Fibroblast of skin of left biceps (primary cell): ENCODE measurements at places on chromosomes 11 and 22.

DNA sequence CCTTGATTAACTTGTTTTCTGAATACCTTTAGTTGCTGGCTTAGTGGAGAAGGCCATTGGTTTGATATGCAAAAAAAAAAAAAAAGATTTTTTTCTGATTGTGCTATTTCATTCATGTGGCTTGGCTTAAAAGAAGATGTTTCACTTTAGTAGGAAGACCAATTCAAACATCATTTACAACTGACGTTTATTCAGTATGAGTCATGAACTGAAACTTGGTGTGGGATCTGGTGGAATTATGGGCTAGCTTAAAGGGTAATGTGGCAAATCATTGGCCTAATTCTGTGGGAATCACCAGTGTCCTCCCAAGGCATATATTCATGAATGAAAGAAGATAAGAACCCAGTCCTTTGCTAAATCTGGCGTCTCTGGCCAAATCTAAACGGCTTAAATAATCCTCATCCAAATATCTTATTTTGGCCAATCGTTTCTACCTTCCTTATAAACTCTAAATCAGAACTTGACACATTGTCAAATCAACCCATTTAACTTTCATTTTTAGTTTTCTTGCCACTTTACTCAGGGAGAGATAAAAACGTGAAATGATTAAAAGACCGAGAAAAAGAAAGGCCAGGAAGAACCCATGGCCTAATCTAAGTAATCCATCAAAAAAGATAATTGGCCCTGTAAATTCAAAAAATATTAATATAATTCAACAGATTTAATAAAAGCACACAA, 77.0 kb downstream of the DDIAS start:
- peak; percentile 45 for DNase-seq

DNA sequence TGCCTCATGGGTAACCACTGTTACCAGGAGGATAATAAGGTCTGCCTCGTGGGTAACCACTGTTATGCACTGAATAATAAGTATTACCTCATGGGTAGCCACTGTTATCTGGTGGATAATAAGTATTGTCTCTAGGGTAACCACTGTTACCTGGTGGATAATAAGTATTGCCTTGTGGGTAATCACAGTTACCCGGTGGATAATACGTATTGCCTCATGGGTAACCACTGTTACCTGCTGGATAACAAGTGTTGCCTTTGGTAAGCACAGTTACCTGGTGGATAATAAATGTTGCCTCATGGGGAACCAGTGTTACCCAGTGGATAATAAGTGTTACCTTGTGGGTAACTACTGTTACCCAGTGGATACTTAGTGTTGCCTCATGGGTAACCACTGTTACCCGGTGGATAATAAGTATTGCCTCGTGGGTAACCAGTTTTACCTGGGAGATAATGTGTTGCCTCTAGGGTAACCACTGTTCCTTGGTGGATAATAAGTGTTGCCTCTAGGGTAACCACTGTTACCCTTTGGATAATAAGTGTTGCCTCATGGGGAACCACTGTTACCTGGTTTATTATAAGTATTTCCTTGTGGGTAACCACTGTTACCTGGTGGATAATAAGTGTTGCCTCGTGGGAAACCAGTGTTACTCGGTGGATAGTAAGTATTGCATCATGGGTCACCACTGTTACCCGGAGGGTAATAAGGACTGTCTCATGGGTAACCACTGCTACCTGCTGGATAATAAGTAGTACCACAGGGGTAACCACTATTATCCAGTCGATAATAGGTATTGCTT, 10.6 kb upstream of the NXPE4 start:
- DNase-seq, result no peak

DNA sequence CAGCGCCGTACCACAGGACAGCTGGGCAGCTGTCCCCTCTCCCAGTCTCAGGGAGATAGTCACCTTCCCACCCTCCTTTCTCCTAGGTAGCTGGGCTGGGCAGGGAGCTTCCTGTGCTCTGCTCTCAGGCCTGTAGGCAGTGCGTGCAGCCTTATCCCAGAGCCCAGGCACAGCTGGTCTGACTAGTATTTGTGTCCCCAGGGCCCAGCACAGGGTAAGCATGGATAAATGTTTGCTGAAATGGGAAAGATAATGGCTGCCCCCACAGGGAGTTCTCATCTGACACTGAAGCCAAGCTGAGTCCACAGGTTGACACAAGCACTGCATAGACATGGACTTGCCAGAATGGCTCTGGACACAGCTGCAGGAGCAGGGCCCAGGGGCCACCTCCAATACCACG, 9.8 kb downstream of the SLC15A3 start:
- no peak for DNase-seq

GRCh38 chr11:59967677-59968394, 4.0 kb downstream of the OOSP4A start:
- no peak for DNase-seq

- DNase-seq, result no peak
These were observed 463.3 kb downstream of the BUD13 start for GRCh38 chr11:116309446-116309845.

GRCh38 chr11:27460158-27460978, 12.2 kb downstream of the LGR4 start:
- DNase-seq, result no peak

GRCh38 chr11:101727451-101727850, 143.6 kb upstream of the TRPC6 start:
- DNase-seq, result no peak

DNA sequence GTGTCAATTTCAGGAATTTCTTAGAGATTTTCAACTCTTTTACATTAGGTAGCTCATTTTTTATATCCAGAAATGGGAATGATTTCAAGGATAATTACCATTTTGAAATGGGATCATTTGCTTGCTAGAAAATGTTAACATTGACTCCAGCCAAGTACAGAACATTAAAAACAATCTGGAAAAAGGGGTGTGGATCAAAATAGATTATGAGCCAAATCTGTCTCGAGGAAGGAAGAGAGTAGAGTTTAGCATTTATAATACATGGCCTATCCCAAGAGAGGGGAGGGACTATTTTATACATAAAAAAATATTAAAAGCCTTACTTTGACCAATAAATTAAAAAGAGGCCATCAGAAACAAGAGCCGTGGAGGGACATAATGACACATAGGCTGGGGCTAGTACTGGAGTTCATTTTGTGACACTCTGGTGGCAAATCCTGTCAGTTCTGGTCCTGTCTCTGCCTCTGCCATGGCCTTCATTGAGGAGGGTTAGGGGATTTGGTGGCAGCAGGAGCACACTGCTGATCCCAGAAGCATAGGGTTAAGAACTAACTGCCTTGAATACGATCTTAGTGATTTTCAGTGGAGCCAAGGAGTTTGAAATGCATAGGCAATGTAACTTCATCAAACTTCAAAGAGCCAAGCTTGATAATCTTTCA, 20.4 kb downstream of the PPP6R3 start:
- no peak for DNase-seq

GRCh38 chr11:8318536-8318935, 54.9 kb upstream of the LMO1 start:
- DNase-seq, result no peak

DNA sequence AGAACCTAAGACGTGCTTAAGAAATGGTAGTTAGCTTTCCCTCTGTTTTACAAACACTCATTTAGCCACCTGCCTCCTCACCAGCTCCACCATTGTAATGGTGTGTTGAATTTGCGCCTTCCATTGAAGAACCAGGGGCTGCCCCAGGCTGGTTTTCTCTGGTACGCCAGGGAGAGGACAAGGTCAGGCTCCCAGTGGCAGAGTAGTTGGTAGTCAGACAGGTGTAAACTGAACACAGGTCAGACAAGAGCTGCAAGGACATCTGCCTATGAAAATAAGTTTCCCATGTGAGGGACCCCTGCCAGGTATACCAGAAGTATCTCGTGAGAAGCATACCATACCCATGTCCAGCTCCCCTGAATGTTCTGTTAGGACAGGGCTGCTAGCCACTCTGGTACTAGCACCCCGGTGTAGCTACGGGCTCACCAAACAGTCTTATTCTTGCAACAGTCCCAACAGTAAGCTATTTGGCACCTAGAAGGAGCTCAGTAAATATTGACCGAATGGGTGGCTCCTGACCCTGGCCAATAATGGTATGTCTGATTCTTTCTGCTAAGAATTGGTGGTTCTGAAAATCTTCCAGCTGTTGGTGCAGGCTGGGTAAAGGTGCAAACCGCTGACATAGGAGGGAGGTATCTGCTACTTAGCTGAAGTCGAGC, 359.0 kb downstream of the LARGE1 start:
- no peak for DNase-seq

GRCh38 chr11:20654038-20654437, 15.3 kb upstream of the NELL1 start:
- no peak for DNase-seq

DNA sequence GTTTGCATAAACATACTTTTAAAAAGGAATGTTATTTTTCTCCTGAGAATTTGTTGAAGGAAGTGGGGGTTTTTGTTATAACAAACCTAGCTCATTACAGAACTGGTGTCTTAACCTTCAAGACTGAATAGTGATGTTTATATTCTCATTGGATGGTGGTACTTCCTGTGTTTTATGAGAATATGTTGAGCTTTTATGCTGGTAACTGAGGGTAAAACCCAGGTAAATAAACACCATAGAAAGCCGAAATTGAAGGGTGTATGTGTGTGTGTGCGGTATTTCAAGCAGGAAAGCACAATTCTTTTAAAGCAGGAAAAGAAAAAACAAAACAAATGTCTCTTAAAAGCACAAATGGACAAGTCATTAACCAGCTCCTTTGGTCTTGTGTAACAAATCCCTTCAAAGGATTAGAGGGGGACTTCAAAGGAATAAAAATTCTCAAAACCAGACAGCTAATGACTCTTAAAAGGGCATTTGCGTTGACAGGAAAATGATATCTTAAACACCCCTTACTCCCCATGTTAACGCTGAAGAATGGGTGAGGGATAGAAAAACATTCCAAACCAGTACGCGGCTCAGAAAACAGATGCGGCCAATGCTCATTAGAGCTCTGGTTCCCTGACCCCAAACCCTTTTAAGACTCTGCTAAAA, 23.8 kb downstream of the LMO2 start:
- no peak for DNase-seq

DNA sequence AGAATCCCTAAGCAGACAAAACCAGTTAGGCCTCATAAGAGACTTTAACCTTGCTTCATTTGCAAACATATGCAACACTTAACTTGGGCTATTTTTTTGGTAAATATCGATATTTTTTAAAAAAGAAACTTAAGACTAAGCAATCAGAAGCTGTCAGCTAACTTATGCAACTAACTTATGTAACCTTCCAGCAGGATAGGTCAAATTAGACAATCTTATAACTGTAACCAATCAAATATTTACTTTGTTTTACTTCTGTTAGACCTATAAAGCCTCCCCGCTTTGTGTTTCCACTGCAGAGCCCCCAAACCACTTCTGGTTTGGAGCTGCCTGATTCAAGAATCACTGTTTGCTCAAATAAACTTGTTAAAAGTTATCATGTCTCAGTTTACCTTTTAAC, 8.0 kb downstream of the MSANTD4 start:
- no peak for DNase-seq

DNA sequence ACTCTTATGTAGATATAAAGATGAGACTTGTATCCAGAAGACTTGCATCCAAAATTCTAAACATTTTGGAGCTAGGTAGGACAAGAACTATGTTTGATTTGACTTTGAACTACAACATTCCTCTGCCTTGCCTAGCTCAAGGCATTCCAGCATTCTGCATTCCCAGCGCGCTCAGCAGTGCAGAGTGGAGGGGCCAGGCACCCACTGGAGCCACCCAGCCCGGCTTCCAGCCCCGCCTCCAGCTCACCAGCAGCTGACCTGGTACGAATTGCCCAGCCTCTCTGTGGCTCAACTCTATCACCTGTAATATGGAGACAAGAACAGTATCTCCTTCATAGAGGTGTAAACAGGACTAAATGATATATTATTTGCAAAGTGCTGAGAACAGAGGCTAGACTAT, 28.8 kb downstream of the PRDM10 start:
- DNase-seq, result no peak

DNA sequence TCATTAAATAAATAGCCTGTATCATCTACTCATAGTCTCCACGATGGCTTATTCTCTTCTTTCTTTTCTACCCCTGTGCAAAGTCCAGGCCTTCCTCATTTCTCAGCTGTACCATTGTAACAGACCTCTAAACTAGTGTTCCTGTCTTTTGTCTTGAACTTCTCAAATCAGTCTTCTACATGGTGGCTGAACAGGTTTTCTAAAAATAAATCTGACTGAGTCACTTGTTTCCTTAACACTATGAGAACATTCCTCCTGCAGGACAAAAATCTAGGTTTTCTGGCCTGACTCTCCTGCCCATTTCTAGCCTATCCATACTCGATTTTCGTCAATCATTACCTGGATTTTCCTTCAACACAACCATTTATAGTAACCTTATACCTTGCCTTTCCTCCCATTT, 1080.8 kb upstream of the TENM4 start:
- DNase-seq, result no peak

- no peak for DNase-seq
These were observed 1.2 kb upstream of the LMO2 start for GRCh38 chr11:33892906-33893594.

DNA sequence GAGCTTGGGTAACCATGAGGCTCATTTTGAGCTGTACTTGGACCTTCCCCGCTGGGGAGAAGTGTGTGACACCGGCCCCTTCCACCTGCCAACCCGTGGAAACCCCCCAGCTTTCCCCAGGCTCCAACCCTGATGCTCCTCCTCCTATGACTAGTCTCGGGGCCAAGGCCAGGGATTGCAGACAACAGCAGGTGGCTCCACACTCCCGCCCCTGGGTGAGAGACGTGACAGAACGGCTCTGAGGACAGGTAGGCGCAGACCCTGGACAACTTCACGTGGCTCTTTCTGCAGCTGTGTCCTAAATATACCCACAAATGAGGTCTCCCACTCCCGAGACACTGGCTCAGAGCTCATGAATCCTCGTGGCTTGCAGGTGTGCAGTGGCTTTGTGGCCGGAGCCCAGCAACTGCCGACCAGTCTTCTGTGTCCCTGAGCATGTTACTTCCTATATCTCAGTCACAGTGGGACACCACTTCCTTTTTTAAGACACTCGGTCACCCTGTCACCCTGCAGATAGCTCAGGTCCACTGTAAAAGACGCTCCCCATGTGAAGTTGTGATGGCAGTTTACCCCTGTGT, 55.2 kb downstream of the NECTIN1 start:
- no peak for DNase-seq

- no peak for DNase-seq
These were observed 80.6 kb downstream of the CCDC83 start for GRCh38 chr11:85935751-85936150.

GRCh38 chr11:86103808-86104207, 34.9 kb upstream of the PICALM start:
- no peak for DNase-seq

DNA sequence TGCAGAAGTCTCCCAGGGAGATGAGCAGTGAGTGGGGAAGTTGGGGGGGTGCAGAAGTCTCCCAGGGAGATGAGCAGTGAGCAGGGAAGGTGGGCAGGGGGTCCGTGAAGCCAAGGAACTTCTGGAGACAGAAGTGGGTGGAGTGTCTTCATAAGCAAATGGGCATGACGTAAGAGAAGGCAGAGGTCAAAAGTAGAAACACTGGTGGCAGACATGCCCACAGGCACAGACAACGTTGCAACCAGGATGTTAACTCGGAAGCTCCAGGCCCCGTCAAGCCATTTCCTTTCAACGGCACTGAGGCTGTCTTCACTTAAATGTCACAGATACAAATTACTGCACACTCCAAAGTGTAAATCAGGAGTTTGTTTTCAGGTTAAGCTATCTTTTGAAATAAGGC, 186.1 kb downstream of the SHANK2 start:
- DNase-seq, result no peak
